ENCODE measurements at places on chromosomes 1 and 21. TPM values are rescaled to one million over a fixed set of nuclear protein-coding genes. Genes with fewer than 3 reads are reported as not detected.

TRAF5 gene
- 52.9 TPM for total RNA-seq

C1orf141 gene
- not detected for total RNA-seq

S100B gene
- 0.41 TPM for total RNA-seq

DNA sequence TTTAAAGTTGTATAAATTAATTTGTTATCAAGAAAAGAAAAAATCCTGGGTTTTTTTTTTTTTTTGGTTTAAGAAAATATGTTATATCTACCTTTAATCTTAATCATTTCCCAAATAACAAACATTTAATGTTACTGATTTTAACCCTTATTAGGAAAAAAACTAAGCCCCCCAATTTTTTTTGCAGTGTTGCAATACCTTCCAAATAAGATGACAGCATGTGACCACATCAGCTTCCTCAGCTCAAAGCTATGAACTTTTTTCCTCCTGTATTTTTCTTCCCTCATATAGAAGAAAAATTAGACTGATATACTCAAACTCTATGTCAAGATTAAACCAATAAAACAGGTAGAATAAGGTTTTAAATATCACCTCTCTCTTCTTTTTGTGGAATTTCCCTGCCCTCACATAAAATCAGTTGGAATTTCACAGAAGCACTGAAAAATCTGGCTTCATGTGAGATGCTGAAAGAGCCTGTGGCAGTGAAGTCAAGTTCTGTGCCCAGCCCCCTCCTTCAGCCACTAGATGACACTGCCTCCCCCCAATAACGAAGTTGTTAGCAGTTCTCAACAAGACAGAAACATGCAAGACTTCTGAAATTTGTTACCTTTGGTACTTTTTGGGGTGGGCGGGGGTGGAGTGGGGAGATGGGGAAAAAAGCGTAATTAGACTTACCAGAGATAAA is 9.6 kb upstream of the SMYD2 start:
- DNase-seq: no peak

- no peak for DNase-seq
Observed at GRCh38 chr1:209893751-209894150, 44.3 kb upstream of the SYT14 start.
